Left renal pelvis (tissue), 4 donors: ENCODE measurements at places on chromosomes 1 and 21. TPM values are rescaled to one million over a fixed set of nuclear protein-coding genes. Genes with fewer than 3 reads are reported as not detected.

DNA sequence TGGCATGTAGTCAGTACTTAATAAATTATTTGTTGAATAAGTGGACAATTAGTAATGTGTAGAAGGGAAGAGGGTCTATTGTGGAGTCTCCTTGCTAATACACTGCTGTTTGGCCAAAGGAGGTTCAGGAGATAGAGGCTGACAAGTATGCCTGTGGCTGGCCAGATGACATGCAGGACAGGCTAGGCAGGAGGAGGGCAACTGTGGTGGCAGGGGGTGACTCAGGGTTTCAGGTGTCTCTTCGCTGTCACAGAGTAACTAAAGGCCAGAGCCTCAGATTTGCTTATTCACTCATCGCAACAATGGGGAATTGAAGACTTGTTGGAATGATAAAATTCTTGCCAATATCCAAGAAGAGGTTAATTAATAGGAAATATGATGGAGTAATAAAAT lies 33.1 kb downstream of the THRAP3 start:
- no peak for DNase-seq

- peak; percentile 88 for DNase-seq
These were observed 5.0 kb upstream of the COA7 start for GRCh38 chr1:52702886-52703787.

- DNase-seq = peak; percentile 8
These were observed 585 bp downstream of the NEGR1 start for GRCh38 chr1:72281637-72282270.

- DNase-seq = no peak
These were observed at the start of gene GJA5 for GRCh38 chr1:147760481-147761260. TSS of gene GJA5 (minus strand) at chr1:147760602. CDS start at chr1:147759238, 1,364 bp downstream.

- no peak for DNase-seq
These were observed 669.6 kb downstream of the PTPRC start for GRCh38 chr1:199308349-199308846.

GRCh38 chr21:19198801-19199200 lies 795.2 kb upstream of the TMPRSS15 start:
- no peak for DNase-seq

DNA sequence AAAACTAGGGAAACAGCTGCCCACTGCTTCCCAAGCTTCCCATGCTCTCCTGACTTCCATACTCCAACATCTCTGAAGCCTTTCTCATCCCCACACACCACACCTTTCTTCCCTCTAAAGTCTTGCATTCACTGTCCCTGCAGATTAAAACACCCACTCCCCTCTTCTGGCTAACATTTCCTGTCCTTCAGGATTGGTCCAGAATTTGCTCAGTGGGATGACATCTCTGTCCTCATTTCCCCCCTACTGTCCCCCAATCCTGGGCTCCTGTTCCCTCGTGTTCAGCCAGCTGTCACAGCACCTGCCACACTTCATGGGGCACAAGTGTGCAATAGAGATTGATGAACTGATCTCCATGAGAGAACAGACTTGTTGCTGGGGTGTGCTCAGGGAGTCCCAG lies 82.7 kb downstream of the KCND3 start:
- DNase-seq = no peak

DNA sequence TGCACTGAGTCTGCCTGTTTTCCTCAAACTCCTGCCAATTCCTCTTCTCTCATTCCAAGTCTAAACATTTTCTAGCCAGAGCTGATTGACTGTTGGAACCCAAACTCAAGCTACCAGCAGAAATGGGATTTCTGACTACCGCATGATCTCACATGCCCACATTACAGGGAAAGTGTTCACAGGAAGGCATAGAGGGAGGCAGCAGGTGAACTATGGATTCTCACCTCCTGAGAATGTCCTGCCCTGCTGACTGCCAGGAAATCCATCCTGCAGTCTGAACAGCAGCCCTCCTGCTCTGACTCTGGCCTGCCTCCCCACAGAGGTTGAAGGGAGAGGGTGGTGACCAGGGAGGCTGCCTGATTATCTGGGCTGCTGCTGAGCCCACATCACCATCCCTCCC lies 22.5 kb downstream of the IQGAP3 start:
- DNase-seq = no peak

- no peak for DNase-seq
These were observed 23.4 kb downstream of the DSTYK start for GRCh38 chr1:205188098-205188497.

DNA sequence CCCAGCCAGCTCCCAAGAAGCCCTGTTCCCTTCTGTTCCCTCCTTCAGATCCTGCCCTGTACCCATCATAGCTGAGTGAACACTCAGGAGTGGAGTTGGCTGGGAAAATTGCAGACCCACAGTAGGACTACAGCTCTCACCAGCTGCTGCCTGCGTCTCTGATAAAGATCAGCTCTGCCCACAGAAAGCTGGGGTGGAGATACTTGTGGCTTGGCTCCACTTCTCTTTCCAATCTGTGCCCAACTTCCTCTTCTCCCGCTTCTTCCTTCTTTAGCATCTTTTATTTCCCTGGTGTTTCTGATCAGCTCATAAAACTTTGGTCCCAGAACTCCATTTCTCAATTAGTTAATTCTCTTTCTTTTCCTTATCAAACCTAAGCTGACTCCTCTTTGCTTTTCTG lies 5.5 kb upstream of the CD1A start:
- no peak for DNase-seq

- DNase-seq = no peak
These were observed 53.5 kb upstream of the TIAM1 start for GRCh38 chr21:31397515-31397926.

- DNase-seq = no peak
These were observed 35.9 kb upstream of the ZRANB2 start for GRCh38 chr1:71116729-71117128.

GRCh38 chr1:67019600-67020136 lies 34.3 kb downstream of the SLC35D1 start:
- no peak for DNase-seq

DNA sequence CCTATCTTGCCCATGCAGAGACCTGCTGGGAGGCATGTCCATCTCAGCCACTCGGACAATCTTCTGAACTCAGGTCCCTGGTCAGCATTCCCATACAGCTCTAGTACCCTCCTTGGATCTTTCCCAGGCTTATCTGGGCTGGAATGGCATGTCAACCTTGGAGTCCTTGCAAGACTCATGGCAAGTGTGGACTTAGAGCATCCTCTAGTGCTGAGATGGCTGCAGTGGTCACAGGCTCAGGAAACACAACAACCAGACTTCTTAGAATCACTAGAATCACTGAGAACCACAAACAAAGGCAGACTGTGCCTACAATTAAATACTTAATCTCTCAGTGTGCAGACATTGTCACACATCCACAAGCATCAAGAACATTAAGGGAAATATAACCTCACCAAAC lies 73.1 kb upstream of the TSHB start:
- no peak for DNase-seq

DNA sequence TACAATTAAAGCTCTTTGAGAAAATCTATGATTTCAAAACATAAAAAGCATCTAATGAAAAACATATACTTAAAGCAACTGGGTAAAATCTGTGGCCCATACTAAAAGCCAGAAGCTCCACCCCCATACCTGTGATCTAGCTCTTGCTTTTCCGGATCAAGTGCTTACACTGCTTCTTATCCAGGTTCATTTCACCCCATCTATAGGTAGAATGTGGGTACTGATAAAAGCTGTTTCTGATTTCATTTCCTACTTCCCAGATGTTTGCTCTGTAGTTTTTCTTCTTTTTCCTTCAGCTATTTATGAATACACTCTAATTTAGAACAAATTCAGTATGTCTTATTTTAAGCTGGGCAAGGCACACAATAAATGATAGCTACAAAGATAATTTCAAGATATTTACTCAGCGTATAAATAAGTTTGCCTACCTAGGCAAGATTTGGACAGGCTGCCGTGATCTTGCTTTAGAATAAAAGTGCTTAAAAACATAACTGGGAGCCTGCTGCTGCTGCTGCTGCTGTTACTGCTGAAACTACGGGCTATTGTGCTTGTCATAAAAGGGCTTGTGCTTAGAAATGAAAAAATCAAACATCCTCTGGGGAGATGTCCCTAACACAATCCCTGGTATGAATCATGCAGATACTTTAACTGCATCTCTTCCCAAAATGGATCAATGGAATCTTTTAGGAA lies 2.1 kb downstream of the SIPA1L2 start:
- no peak for DNase-seq

GRCh38 chr1:110505596-110505995 lies 13.4 kb downstream of the KCNA10 start:
- no peak for DNase-seq

- no peak for DNase-seq
These were observed 482.6 kb downstream of the TTLL7 start for GRCh38 chr1:83516369-83516768.

- DNase-seq = no peak
These were observed 30.2 kb upstream of the VPS26C start for GRCh38 chr21:37297364-37297763.

GRCh38 chr1:240612811-240613210 lies 856 bp upstream of the GREM2 start:
- no peak for DNase-seq

DNA sequence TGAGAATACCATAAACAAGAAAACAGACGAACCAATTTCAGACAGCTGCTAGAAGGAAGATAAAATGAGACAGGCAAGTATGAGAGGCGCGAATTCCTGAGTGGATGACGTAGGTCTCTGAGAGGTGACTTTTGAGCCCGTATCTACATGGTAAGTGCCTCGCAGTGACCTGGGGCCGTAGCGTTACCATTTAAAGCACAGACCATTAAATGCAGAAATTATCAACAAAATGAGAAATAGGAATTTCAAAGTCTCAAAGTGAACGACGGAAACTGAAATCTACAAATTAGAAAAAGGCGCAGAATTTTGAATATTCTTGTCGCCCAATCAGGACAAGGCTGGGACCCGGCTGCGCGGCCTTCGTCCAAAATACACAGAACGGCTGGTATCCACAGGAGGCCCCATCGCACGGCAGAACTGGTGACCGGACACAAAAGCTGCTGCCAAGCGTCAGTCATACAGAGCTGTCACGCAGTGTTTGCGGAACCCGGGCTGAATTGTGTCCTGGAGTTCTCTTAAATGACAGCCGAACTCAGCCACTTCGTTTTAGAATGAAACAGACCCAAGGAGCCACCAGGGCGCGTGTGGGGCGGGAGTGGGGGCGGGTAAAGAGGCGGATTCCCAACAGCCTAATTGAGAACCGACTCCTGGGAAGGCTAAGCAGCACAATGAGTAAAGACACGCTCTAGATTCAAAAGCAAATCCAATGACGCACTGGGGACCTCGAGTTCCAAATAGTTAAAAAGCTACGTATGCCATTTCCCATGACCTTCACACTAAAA lies 13.8 kb upstream of the BOLA1 start:
- peak; percentile 68 for DNase-seq

GSTM4 gene
- polyA plus RNA-seq = 30.7 TPM

TFF3 gene
- polyA plus RNA-seq = 5.9 TPM

ALPL gene
- 27.9 TPM for polyA plus RNA-seq

C1orf94 gene
- polyA plus RNA-seq = not detected

LIN28A gene
- 0.06 TPM for polyA plus RNA-seq

AGRN gene
- polyA plus RNA-seq = 230 TPM

VTCN1 gene
- polyA plus RNA-seq = 28.5 TPM

CELA3A gene
- not detected for polyA plus RNA-seq

KRTAP15-1 gene
- not detected for polyA plus RNA-seq

TEX50 gene
- polyA plus RNA-seq = not detected

CAMK1G gene
- polyA plus RNA-seq = 6.3 TPM

TDRD5 gene
- polyA plus RNA-seq = 5.6 TPM

TMEM200B gene
- 39.1 TPM for polyA plus RNA-seq
